ENCODE measurements at places on chromosomes 1 and 21. TPM values are rescaled to one million over a fixed set of nuclear protein-coding genes. Genes with fewer than 3 reads are reported as not detected.

The LY9 gene
- total RNA-seq, result 0.22 TPM

The LIN28A gene
- not detected for total RNA-seq

The KCNJ9 gene
- not detected for total RNA-seq

The DMBX1 gene
- 0.70 TPM for total RNA-seq

Data from A549 treated with GW870086 at 1 μM for 4 hours (cell line).